ENCODE measurements at places on chromosomes 11 and 22.

GRCh38 chr22:36197065-36197440 is 4.6 kb downstream of the APOL4 start:
- DNase-seq = peak; percentile 40

DNA sequence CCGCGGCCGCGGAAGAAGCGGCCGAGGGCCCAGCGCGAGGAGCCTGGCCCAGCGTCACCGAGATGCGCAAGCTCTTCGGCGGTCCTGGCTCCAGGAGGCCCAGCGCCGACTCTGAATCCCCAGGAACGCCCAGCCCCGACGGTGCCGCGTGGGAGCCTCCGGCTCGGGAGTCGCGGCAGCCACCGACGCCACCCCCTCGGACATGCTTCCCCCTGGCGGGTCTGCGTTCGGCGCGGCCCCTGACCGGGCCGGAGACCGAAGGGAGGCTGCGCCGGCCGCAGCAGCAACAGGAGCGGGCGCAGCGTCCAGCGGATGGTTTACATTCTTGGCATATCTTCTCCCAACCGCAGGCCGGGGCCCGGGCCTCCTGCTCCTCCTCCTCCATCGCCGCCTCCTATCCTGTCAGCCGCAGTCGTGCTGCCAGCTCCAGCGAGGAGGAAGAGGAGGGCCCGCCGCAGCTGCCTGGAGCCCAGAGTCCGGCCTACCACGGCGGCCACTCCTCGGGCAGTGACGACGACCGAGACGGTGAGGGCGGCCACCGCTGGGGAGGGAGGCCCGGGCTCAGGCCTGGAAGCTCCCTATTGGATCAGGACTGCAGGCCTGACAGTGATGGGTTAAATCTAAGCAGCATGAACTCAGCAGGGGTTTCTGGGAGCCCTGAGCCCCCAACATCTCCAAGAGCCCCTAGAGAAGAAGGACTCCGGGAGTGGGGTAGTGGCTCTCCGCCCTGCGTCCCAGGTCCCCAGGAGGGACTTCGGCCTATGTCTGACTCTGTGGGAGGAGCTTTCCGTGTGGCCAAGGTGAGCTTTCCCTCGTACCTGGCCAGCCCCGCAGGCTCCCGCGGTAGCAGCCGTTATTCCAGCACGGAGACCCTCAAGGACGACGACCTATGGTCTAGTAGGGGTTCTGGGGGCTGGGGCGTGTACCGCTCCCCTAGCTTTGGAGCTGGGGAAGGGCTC is 1.2 kb downstream of the ARHGEF17 start:
- DNase-seq = peak; percentile 52

DNA sequence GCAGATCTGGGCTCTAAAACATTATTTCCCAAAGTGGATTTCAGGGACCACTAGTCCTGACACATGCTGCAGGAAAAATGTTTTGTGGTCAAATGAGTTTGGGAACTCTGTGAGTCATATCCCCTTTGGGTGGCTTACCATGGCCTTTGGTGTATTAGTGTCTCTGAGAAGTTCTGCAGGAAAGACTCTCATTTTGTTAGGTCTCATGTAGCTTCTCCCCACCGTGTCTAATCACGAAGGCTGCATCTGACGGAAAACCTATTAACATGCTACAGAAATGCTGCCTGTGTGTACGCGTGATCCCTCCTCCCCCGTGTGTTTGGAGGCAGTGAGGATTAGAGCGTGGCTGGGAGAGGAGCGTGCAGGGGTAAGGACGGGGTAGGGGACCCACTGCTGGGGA is 191.7 kb downstream of the ST3GAL4 start:
- no peak for DNase-seq

DNA sequence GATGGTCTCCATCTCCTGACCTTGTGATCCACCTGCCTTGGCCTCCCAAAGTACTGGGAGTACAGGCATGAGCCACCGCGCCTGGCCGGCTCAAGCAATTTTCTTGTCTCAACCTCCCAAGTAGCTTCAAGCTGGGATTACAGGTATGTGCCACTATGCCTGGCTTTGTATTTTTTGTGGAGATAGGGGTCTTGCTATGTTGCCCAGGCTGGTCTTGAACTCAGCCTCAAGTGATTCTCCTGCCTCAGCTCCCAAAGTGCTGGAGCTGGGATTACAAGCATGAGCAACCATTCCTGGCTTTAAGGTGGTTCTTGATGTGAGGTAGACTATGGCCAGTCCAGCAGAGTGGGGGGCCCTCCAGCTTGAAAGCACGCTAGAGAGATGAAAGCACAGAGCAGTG is 7.6 kb downstream of the POLR2F start:
- DNase-seq = no peak

DNA sequence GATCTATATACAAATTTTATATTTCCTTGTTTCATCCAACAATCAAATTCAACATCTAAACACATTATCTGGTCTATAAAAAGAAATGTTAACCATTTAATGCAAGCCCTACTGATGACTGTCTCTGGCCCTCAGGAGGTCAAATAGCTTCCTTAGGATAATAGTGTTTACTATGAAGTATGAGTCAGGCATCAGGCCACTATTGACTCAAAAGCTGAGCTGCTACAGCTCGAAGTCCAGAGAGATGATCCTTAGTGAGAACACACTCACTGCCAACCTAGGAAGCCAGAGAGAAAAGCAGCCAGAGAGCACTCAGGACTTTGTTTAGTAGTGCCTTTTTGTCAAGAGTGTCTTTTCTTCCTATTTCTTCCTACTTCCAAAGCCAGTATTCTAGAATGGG is 171.8 kb downstream of the SOX6 start:
- DNase-seq = peak; percentile 77

DNA sequence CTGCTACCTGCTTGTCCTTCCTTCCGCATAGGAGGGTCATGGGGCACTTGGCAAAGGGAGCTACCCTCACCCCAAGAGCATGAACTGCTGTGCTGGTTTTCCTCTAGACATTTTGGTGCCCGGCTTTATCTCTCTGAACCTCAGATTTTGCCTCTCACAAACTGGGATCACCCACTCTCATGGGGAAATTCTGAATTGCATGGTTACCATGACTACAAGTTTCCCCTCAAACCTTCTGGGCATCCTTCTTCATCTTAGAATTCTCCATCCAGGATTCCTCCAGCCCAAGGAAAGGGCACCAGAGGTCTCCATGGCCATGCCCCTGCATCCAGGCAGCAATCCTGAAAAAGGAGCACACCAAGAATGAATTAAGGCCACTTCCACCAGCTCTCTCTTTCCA is 180.1 kb upstream of the NECTIN1 start:
- no peak for DNase-seq

DNA sequence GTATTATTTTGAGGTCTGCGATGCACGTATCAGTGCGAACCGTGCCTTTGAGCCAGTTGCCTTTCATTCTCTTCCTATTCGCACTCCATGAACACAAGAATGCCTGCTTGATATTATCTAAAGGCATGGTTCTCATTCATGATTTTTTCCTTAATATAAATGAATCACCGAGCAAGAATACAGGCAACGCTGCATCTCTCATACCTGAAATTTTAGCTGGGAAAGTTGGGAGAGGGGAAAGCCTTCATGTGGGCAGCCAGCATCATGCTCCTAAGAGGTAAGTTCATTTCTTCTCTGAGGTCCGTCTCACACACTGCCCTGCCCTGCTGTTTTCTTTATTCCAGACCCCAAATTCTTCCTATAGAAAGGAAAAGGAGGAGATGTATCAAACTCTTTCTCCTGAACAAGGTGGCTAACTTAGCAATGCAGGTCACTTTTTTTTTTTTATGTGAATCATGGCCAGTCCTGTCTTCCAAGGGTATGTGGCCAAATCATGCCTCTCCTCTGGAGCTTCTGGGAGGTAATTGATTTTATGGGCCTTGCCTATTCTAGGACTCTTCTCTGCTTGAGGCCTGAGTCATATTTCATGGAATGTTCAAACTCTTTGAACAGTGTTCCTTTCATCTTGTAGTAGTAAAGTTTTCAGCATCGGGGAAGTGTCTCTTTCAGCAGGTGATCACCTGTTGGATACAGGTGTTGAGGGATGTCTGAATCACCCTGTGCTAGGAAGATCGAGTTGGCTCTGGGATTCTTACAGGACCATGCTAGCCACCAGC is 3.2 kb downstream of the GLB1L2 start:
- no peak for DNase-seq

- DNase-seq = peak; percentile 92
Observed at GRCh38 chr11:45285930-45286632, at the start of gene SYT13. Gene SYT13 (minus strand): TSS chr11:45286341. CDS start chr11:45286207, 134 bp downstream.

- no peak for DNase-seq
Observed at GRCh38 chr11:134751031-134751585, 339.1 kb upstream of the B3GAT1 start.

DNA sequence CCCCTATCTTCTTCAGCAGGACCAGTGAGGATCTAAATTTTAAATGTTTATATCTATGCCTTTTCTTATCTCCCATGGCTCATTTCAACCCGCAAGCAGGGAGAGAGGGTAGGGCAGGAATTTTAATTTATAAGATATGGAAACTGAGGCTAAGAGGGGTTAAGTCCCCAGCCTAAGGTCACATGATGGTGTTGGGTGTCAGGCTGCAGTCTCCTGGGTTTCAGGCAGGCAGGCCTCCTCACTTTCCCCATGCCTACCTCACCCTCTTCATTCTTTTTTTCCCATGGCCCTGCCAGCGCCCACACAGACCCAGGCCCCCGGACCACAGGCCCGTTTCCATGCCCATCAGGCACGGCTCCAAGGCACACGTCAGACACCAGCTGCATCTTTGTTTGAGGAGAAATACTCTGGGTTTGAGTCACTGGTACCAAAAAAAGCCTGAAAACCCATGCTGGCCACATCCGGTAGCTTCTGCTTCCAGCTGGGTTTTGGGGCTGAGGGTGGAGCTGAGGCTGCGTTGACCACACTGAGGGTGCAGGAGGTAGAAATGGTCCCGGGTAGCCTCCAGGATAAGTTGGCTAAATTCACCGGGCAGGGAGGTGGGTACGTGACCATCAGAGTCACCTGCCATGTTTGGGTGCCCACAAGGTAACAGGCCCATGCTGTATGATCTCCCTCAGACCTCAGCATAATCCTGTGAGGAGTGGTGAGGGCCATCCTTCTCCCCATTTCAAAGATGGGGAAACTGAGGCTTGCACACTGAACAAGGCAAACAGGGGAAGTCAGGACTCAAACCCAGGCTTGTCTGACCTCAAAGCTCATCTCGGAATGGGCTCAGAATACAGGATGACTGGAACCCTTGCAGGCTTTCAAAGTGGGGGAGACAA is 7.5 kb downstream of the CRYBB1 start:
- DNase-seq = peak; percentile 15

GRCh38 chr11:13384908-13385640 is 77.9 kb downstream of the BTBD10 start:
- DNase-seq = peak; percentile 26

- DNase-seq = no peak
Observed at GRCh38 chr11:115198321-115198741, 305.9 kb downstream of the CADM1 start.

DNA sequence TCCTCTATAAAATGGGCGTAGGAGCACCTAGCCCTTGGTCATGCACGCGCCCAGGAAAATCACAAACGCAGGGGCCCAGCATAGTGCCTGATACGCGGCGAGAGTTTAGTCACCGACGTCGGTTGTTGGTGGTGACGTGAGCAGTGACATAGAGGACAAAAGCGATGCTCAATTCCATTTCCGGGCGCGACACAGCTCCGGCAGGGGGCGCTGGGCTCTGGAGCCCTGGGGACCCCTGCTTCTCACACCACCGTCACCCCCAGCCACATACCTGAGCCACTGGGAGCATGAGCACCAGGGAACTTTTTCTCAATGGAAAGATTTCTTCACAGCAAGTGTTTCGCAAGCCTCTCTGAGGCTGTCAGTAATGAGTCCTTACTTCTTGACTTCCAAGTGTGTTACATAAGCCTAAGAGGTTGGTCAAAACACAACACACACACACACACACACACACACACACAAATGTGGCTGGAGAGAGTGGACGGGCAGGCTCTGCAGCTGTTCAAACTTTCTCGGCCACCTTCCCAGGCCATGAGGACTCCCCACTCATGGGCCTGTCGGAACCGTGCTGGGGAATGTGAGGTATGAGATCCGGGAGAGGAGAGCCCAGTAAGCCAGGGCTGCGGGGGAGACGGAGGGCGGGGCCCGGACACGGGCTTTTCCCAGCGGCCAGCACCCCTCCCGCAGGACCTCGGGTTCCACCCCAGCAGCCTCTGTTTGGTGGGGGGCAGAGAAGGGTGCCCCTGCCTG is 36.9 kb upstream of the LINC01488 start:
- peak; percentile 79 for DNase-seq

GRCh38 chr11:8886322-8886721 is 24.7 kb upstream of the AKIP1 start:
- DNase-seq = no peak

GRCh38 chr22:39859903-39860588 is 33.5 kb downstream of the ENTHD1 start:
- no peak for DNase-seq

Measured in small intestine (tissue), 16 donors.